ENCODE measurements at places on chromosomes 16 and 17.

- DNase-seq = no peak
Observed at GRCh38 chr17:1574697-1575471, 12.3 kb upstream of the PITPNA start.

DNA sequence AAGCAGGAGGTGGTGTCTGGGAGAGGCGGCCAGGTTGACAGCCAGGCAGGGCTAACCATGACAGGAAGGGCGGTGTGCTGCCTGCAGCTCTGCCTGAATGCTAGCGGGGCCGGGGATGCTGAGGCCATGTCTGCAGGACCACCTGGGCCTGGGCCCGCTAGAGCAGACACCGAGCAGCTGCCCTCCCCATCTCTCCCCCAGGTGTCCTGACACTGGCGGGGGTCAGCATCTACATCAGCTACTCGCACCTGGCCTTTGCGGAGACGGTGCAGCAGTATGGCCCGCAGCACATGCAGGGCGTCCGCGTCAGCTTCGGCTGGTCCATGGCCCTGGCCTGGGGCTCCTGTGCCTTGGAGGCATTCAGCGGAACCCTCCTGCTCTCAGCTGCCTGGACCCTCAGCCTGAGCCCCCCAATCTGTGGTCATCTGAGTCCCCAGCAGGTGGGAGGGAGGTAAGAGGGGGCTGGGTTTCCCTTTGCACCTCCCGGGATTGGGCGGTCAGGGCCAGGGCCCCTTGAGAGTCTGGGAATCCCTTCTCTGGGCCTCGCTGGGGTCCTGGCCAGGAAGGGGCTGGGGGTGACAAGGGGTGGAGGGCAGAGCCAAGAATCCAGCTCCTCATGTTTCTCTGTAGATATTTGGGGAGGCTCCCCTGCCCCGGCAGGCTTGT, 7.5 kb downstream of the TMEM235 start:
- no peak for DNase-seq

DNA sequence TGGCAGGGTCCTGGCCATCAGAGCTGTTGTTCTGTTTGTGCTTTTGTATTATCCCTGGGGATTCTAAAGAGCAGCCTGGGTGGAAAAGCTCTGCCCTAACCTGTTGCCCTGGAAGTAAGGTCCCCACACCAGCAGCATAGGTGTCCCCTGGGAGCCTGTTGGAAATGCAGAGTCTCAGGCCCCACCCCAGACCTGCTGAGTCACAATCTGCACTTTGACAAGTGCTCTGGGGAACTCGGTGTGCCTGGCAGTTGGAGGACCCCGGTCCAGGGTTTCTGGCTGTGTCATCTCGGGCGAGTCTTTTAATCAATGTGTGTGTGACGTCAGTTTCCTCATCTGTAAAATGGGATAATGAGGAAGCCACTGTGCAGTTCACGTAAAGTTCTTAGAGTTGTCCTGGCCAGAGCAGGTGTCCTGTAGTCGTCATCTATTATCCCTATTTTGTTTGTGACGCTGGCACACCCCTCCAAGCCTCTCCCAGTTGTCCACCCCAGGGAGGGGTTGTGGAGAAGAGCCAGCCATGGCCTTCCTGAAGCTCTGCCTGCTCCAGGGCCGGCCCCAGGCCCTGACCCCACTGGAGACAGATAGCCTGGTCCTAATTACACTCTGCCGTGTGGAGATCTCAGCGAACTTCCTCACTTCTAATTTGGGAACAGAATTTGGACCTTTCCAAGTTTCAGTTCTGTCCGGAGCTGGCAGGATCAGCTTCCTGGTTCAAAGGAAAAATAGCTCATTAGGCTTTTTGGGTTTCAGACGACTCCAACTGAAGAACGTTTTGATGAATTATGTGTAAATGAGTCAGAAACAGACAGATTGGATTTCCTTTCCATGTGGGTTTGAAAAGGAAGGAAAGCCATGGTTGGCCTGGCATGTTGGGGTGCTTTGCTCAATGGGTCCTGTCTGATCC, 295.7 kb upstream of the FOXF1 start:
- DNase-seq = no peak

- DNase-seq = peak; percentile 25
Observed at GRCh38 chr17:10295728-10296343, 77.0 kb downstream of the MYH13 start.

DNA sequence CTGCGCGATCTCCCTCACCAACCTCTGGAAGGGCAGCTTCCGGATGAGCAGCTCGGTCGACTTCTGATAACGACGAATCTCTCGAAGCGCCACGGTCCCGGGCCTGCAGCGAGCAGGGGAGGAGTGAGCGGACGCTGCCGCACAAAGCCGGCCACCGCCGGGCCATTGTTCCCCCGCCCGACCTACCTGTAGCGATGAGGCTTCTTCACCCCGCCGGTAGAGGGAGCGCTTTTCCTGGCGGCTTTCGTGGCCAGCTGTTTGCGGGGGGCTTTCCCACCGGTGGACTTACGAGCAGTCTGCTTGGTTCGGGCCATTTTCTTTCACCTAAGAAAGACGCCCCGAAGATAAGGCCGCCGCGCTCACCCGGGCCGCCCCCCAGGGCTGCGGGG, 5.8 kb upstream of the UNK start:
- DNase-seq = no peak

- DNase-seq = no peak
Observed at GRCh38 chr16:87309620-87310525, 7.3 kb downstream of the C16orf95 start.

DNA sequence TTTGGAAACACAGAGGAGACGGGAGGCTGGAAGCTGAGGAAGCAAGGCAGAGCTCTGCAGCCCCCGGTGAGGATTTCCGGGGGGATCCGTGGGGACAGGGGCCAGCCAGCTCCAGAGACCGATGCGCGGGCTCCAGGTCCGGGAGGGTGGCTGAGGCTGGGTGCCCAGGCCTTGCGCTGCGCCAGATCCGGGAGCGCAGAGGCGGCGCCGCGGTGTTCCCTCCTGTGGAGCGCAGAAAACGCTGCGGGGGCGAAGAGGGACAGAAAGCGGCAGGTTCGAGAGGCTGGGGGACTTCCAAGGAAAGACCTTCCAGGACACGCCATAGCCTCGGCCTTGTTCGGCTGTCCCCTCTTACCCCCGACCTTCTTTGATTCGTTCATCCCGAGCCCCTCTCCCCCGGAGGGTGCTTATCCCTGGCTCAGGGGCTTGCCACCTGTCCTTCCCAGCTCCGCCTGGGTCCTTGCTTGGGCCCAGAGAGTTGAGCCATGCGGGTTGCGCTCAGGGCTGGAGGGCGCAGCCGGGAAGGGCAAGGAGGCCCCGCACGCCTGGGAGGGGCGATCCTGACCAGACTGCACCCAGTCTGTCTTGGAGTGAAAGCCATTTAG, 697 bp upstream of the SHISA9 start:
- DNase-seq = no peak

- no peak for DNase-seq
Observed at GRCh38 chr17:14739656-14740431, 439.0 kb downstream of the HS3ST3B1 start.

GRCh38 chr17:61594294-61594825, 3.3 kb upstream of the NACA2 start:
- DNase-seq = no peak

DNA sequence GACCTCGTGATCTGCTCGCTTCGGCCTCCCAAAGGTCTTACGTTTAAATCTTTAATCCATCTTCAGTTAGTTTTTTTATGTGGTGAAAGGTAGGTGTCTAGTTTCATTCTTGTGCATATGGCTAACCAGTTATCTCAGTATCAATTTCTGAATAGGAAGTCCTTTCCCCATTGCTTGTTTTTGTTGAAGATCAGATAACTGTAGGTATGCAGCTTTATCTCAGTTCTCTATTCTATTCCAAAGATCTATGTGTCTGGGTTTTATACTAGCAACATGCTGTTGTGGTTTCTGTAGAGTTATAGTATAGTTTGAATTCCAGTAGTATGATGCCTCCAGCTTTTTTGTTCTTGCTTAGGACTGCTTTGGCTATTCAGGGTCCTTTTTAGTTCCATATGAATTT, 65.2 kb downstream of the TNFRSF13B start:
- no peak for DNase-seq

- no peak for DNase-seq
Observed at GRCh38 chr16:12965274-12965804, 63.9 kb downstream of the SHISA9 start.

GRCh38 chr16:48057048-48057447, 98.7 kb downstream of the ABCC12 start:
- no peak for DNase-seq

DNA sequence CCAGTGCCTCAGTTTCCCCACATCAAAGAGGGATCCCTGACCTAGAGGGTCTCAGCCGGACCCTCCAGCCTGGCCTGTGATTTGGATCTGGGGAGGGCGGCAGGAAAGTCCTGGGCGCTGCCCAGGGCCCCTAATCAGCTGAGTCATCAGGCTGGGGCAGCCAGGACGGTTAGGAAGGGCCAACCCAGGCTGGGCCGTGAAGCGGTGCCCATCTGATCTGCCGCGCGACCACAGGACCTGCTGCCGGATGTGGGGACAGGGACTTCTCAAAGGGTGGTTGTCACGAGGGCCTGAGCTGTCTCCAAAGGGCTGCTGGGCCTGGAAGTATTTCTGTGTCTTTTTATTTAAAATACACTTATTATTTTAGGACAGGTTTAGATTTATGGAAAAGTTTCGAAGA, 4.4 kb downstream of the TPSAB1 start:
- DNase-seq = no peak

DNA sequence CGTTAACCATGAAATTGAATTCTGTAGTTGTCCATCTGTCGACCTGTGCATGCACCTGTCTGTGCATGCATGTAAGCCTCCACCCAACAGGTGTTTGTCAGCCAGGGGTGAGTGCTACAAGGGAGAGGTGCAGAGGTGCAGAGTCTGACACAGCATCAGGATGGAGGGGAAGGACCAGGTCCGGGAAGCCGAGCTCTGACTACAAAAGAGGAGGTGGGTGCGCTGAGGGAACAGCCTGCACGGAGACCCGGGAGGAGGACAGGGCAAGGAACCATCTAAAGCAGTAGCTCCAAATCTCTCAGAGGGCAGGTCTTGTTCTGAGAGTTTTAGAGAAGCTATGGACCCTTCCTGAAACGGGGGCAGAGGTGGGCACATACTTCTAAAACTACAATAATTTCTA, 54.1 kb downstream of the B9D1 start:
- DNase-seq = no peak

DNA sequence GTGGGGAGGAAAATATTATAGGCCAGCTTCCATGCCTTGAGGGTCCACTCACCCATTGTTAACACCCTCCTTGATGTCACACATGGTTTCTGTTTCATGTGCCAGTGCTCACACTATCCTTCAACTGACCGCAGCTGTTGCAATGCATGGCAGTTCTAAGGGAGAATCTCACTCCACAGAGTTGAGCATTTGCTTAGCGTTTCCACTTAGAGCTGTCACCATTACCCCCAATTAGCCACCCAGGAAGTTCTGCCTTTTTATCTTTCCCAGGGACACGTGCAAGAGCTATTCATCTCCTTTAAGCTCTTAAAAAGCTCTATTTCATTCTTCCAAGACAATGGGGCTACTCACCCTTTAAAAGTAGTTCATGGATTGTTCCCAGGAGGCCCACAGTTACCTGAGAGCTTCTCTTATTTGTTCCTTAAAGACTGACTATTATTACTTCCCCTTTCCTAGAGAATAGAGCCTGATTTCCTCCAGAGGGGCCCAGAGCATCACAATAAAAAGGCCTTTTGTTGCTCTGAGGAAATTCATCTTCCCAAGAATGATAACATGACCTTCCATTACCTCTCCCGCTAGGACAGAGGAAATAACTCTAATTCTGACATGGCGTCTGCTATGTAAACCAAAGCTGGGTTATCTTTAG, 126.8 kb downstream of the CACNG3 start:
- DNase-seq = no peak

- DNase-seq = no peak
Observed at GRCh38 chr17:68205808-68206720, 41.8 kb upstream of the AMZ2 start.

DNA sequence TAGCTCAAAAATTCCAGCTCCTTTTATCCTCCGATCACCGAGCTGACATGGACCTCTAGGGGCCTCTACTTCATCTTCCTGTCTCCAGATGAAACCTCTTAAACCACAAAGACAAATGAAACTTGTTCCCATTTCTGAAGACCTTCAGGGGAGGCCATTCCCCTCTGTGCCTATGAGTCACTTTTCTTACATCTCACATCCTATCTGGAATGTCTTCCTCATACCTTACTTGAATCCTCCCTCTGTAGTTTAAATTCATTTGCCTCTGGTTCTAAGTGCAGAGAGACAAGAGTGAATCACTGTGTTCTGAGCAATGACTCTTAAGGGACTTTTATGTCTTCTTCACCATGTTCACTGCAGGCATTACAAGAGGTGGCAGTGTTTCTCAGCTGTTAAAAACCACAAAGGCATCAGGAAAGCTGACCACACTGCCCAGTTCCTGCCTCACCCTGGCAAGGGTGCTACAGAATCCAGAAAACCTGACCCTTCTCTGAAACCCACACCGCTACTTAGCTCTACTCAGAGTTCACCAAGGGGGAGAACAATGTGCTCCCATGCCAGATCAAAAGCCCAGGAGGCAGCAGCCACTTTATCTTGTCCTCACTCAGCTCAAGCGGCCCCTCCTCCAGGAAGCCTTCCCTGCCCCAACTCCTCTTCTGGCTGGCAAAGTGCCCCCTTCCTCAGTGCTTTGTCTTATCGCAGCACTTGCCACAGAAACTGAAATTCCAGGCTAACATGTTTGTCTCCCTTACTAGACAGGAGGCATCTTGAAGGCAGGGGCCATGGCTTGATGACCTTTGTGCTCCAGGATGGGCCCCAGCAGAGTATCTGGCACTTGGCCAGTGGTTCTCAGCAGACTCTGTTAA, 6.4 kb downstream of the CUEDC1 start:
- no peak for DNase-seq

DNA sequence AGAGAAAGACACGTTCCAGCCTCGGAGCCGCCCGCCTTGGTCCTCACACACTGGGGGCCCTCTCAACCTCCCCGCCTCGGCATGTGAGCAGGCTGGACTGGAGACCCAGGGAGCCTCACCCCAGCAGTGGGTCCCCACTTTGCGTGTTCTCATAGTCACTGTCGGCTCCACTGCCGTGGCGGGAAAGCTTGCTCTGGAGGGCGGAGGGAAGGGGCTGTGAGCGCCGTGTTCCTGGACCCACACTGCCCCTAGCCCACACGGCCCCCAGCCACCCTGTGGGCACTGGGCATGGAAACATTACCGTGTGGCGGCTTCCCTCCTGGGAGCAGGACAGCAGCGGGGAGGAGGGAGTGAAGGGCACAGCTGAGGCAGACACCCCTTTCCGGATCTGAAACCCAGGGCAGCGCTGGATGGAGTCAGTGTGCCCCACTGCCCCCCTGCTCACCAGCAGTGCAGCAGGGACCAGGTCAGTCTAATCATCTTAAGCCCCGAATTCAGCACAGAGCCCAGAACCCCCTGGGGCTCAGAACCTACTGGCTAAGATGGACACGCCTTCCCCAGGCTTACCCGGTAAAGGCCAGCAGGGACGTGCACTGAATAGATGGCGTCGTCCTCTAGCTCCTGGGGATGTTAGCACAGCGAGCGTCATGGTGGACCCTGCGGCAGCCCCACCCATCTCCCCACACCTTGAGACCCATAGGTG, 7.2 kb downstream of the TP53I13 start:
- DNase-seq = no peak

GRCh38 chr17:9987779-9988585, 82.9 kb upstream of the RCVRN start:
- DNase-seq = no peak

DNA sequence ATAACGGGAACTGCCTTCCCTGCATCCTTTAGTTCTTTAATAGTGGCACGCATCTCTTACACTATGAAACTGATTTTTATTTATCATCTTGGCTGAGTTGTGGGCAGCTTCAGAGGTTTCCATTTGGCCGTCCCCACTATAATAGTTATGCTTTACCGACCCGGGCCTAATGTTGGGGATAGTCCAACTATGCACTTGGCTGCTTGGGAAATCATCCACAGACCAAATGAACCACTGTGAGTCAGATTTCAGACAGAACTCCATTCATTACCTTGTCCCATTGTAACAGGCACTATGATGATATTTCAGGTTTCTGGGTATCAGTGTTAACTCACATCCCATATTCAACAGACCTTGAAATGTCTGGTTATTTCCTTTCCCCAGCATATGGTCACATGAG, 6.1 kb upstream of the SLFN5 start:
- no peak for DNase-seq
